Activated CD8-positive, alpha-beta T cell treated with anti-CD3 and anti-CD28 coated beads, Interleukin-2, amount 10 ng/mL, durations not matched to agents 7 days and 5 days (primary cell): ENCODE measurements at places on chromosomes 12 and 14.

DNA sequence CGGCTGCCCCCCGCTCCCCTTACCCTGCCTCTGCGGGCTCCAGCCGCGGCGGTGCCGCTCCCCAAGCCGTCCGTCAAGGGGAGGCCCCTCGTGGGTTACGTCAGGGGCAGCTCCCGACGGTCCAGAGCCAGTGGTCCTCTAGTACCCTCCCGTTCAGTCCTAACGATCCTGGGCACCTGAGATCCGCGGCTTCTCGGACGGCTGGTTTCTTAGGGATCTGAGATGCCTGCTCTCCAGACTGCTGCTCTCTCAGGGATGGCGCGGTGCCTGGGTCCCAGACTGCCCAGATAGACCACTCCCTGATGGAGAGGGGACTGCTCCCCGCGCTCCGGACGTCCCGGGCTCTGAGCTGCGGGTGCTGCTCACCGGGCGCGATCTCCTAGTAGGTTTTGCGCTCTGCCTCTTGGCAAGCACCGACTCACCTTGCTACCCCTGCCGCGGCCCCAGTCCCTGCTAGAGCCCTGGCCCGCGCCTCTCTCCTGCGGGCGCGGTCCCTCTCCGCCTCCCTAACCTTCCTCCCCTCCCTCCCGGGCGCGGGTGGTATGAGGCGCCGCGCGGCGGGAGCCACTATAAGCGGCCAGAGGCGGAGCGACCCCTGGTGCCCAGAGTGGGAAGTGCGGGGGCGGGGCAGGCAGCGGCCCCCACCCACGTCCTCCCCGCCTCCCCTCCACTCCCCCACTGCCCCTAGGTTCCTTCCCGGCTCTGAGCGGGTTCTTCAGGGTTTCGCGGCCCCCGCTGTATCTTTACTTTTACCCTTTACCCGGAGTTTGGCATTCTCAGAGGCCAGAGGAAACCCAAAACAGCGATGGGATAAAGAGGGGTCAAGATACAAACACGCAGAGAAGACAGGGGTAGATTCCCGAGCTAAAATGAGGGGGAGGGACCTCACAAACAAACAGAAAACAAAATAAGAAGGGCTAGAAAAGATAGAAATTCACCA, at the start of gene C1QL4:
TSS of gene C1QL4 (minus strand) at position 544 of the 940 bp plus-strand sequence. CDS start 711 bp downstream, outside the sequence.
- peak; percentile 88 for DNase-seq

DNA sequence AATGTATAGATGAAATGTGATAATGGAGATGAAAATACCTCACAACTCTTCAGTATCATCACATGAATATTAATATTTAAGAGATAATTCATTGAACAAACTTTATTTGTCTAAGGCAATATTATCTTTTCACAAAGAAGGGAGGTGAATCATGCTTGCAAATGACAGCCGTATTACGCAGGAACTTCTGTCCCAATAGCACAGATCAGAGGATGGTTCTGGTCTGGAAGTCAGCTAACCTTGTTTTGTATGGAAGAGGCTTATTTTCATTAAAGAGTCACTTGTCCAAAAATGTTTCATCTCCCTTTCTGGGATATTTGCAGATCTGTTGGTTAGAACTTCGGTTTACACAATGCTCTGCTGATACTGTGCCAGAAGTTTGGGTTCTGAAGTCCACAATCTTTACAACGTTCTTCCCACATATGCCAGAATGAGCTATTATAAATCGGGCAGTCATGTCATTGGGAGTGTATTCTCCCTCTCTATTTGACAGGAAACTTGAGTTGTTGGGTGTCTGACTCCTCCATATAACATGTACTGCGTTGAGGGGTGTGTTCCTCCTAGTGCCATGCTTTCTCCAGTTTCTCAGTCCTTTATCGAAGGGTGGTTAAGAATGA, 29.8 kb downstream of the YY1 start:
- no peak for DNase-seq

DNA sequence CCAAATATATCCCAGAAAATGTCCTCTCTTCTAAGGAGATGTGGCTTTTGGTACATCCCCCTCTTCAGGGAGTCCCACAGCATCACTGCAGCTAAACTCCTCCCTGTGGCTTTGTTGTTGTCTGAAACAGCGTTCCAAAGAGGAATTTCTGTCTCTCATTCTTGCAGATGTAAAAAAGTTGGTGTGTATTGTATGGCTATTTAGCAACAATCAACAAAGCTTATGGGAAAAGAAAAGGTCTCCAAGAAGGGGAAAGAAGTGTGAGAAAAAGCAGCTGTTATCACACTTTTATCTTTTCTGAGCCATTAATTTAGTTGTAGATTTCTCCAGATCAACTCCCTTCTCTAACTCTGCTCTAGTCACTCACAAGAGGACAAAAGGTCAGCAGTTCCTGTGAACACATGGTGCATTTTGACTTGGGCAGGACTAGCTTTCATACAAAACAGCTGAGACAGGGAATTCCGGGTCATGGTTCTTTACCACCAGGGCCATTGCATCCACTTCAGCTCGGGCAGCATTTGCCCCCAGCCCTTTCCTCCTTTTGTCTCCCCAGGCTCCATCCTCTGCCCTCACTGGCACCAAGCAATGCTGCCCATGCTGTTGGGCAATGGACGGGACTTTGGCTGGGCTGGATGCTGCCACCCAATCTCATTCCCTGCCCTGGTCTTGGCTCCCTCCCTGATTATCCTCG, 184.7 kb downstream of the TMX1 start:
- no peak for DNase-seq

- DNase-seq, result no peak
Measured at GRCh38 chr14:49953196-49953595, 60.3 kb downstream of the ARF6 start.

GRCh38 chr14:92930737-92931602, 8.0 kb downstream of the CHGA start:
- DNase-seq, result no peak

DNA sequence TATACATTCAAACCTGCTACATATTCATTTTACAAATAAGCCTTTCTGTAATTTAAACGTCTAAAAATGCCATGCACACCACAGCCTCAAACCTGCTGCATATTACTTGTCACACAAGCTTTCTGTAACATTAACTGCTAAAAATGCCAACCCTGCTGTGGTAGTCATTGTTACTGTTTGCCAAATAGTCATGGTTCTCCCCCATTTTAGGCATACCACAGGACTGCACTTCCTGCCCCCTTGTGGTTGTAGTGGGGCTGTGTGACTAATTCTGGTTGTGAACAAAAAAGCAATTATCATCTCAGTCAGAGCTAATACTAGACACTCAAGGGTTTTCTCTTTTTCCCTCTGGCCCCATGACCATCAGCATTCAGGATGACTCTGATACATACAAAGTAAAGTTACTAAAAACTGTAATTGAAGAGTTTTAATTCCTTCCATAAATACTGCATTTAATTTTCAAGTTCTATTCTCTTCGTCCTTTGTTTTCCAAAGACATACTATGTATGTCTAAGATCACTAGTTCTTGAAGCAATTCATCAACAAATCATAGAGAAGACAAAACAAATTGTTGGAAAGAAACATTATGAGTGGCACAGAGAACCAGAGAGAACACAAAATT, 5.7 kb upstream of the SLC35F4 start:
- DNase-seq, result peak; percentile 33

DNA sequence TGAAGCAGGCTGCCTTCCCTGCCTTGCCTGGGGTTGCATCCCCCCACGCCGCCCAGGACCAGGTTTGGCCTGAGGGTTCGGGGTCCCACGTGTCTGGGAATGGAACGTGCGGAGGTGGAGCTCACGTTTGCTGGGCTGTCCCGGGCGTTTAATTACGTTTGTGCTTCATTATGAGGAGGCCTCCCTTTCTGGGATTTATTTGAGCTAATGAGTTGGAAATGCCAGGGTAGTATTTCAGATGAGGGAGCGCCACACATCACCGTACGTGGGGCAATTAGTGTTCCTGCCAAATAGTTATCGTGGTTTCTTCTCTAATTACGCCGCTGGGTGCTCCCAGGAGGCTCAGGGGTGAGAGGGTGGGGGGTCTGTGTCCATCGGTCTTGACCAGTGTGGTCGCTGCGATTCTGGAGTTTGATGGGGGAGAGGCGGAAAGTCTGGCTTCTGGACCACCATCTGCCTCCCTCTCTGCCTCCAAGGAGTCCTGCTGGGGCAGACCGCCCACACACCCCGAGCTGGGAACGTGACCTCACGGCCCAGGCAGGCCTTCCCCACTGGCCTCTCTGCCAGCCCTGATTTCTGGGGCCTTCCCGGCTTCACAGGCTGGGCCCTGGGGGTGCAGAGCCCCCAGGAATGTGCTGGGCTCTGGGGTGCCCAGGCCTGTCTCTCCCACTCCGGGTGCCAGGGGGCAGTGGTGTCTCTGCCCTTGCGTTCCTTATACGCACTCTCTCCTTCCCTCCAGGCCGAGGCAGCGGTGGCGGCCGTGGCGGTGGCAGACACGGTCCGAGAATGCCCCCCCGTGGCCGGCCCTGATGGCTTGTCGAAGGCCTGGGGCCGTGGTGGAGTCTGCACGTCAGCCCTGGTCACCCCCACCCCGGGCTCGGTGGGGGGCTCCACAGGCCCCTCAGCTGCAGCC, 18.9 kb downstream of the KIF26A start:
- no peak for DNase-seq
